ENCODE measurements at places on chromosomes 7 and 10. TPM values are rescaled to one million over a fixed set of nuclear protein-coding genes. Genes with fewer than 3 reads are reported as not detected.

The NOLC1 gene
- 25.2 TPM for total RNA-seq

The IDI2 gene
- not detected for total RNA-seq

The WDFY4 gene
- 6.4 TPM for total RNA-seq

The CACNB2 gene
- 3.8 TPM for total RNA-seq

The NKX1-2 gene
- not detected for total RNA-seq

The NPFFR1 gene
- 0.06 TPM for total RNA-seq

The ZNF488 gene
- 2.4 TPM for total RNA-seq

The MOGAT3 gene
- 1.8 TPM for total RNA-seq

The EPHA1 gene
- 11.1 TPM for total RNA-seq

The HOXA3 gene
- 77.4 TPM for total RNA-seq

The SH2B2 gene
- 12.2 TPM for total RNA-seq

The GIMAP6 gene
- 18.9 TPM for total RNA-seq

The C10orf105 gene
- total RNA-seq: 0.06 TPM

The NPTX2 gene
- 2.3 TPM for total RNA-seq

The BTBD16 gene
- 0.41 TPM for total RNA-seq

The C10orf67 gene
- 1.8 TPM for total RNA-seq

The GSTO1 gene
- 50.7 TPM for total RNA-seq

The METTL27 gene
- total RNA-seq: 19.3 TPM

The C7orf57 gene
- total RNA-seq: 0.29 TPM

The BICC1 gene
- total RNA-seq: 70.7 TPM

The FXYD4 gene
- 1.6 TPM for total RNA-seq

The GAD2 gene
- total RNA-seq: 4.4 TPM

The CFAP70 gene
- total RNA-seq: 5.7 TPM

The ADARB2 gene
- 0.76 TPM for total RNA-seq

The KLF14 gene
- 1.2 TPM for total RNA-seq

The RPA3 gene
- 19.9 TPM for total RNA-seq
